ENCODE measurements at places on chromosomes 3 and 15.
A peak's percentile ranks its signal among the peaks of the same experiment; 100 is the strongest.

DNA sequence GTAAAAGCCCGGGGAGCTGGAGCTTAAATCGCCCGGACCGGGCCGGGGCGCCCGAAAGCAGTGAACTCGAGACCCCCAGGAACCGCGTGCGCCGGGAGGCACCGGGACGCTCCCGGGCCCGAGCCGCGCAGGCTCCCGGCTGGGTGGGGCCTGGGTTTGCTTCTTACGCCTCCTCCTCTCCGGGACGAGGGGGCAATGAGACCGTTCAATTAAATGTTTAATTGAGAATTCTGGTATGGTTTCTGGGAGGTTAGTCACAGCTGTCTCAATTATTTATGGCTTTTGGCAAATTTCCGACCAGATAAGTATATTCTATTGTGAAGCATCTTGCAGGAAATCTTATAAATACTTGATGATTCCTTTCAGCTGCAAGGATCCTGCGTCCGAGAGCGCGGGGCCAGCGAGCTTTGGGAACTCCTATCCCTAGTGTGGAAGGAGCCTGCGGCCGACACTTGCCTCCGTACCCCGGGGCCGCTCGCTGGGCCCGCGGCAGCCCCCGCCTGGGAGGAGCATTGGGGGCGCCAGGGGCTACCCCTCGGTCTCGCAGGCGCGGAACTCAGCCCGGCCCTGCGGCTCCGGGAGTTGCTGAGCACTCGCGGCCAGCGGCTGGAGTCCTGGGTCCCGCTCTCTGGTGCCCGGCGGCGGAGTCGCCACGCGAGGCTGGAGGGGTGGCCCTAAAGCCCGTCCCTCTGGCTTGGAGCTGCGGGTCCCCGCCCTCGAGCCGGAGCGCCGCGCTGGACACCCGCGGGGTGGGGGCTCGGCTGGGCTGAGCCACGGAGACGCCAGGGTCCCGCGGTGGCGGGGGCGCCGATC, 10.3 kb downstream of the ISL2 start:
- no peak for DNase-seq

DNA sequence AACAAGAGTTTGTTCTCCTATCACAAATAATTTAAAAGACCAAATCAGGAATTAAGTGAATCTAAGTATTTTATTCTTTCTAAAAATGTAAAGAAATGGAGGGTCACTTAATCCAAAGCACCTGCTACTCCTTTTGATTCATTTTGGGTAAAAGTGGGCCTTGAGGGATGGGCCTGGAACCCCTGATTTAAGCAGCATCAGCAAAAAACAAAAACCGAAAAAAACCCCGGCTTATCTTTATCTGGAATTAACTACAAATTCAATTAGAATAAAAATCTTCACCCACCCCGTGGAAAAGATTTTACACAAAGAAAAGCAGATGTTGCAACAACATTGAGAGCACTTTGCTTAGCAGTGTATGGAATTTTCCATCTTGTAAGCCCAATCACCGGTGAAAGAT, 1018.2 kb downstream of the MCTP2 start:
- DNase-seq: no peak

DNA sequence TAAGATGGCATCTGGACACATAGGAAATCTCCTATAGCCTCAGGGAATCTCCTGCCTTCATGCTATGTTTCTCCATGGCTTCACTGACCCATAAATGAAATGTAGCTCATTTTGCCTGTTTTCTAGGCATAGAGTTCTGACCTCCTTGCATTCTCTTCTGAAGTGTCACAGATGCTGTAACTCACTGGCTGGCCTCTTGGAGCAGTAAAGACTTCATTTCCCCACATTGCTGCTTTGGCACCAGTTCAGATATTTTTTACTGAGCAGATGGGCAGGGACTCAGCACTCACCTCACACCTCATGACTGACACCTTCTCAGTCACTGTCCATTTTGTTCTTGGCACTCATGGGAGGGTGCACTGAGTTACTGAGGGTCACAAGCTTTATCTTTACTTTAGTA, 286.7 kb upstream of the TGFBR2 start:
- DNase-seq: peak; percentile 9

DNA sequence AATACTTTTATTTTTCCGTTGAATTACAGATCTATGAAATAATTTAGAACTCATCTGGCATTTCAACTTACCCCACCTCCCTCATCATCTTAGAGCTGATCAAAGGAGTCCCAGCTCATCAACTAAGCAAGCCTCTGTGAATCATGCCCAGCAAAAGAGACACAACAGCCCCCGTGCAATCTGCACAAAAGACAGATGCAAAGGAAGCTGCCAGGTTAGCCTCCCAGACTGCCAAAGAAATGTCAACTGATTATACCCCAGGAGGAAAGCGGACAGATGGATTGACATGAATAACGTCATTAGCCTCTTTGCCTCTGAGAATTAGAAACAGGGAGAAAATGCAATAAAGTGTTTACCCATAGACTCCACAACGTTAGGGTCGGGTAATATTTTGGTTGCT, 75.0 kb downstream of the GABRB3 start:
- no peak for DNase-seq

DNA sequence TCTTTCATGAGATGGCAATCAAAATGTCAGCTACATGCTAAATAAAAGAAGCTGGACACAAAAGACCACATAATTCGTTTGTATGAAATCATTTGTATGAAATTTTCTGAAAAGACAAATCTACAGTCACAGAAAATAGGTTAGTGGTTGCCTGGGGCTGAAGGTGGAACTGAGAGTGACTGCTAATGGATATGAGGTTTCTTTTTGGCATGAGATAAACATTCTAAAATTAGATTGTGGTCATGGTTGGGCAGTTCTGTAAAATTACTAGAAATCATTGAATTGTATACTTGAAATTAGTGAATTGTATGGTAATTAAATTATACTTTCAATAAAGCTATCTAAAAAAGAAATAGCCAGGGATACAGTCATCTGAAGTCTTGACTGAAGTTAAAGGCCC, 2.7 kb upstream of the DMXL2 start:
- DNase-seq: no peak

DNA sequence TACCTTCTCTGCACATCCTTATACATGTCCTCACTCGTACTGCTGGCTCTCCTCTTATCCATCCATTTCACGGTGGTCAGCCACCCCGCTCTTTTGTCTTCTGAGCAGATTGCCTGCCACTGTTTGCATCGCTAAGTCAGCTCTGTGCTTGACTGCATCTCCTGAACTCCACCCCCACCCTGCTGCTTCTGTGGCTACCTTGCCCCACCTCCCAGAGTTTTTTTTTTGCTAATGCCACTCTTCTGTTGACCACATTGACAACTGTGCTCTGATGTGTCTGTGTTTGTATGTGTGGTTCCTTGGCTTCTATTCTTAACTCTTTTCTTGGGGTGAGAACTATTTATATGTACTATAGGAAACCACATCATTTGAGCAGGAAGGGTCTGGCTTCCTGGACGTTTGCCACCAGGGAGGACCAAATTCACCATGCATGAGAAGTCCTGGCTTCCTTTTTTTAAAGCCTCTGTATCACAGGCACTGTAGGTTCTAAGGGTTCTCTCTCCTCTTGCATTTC, 12.8 kb upstream of the MTMR10 start:
- no peak for DNase-seq

- DNase-seq: no peak
Observed at GRCh38 chr3:194204042-194204987, 68.4 kb downstream of the HES1 start.

DNA sequence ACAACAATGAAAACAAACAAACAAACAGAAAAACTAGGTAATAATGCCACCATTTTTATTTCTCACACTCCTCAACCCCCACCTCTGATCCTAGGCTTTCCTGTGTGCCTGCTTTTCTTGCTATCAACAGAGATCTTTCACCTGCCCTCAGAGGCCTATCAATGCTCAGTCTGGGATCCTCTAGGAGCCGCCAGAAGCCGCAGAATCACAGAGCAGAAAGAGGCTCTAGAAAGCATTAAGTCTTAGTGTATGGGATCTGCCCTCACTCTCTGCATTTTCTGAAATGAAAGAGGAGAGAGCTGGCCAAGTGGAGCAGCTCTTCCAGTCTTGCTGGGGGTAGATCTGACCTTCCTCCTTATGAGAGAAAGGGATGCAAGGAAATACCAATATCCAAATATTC, 306.8 kb downstream of the TUSC7 start:
- no peak for DNase-seq

GRCh38 chr3:195119461-195120266, 151.3 kb downstream of the XXYLT1 start:
- DNase-seq: no peak

DNA sequence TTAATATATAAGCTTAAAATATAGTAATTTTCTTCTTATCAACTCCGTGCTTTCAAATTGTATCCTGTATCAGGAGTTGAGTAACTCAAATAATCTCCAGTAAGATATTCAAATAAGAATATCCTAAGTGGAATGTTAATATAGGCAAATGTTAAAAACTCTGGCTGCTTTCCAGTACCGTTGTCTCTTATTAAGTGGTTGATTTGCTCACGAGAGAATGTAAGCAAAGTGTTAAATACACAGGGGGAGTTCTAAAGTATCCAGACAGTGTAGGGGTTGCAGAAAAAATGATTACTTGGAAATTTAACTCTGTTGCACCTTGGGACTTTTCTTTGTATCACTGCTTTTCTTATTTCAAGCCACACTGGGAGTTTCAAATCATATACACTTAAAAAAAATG, 478.9 kb upstream of the TBL1XR1 start:
- no peak for DNase-seq

- no peak for DNase-seq
Observed at GRCh38 chr3:101484805-101485620, 28.0 kb downstream of the SENP7 start.

- peak; percentile 46 for DNase-seq
Observed at GRCh38 chr3:14633819-14634424, 17.6 kb upstream of the CCDC174 start.

GRCh38 chr3:25173606-25174005, 254.5 kb upstream of the RARB start:
- no peak for DNase-seq

DNA sequence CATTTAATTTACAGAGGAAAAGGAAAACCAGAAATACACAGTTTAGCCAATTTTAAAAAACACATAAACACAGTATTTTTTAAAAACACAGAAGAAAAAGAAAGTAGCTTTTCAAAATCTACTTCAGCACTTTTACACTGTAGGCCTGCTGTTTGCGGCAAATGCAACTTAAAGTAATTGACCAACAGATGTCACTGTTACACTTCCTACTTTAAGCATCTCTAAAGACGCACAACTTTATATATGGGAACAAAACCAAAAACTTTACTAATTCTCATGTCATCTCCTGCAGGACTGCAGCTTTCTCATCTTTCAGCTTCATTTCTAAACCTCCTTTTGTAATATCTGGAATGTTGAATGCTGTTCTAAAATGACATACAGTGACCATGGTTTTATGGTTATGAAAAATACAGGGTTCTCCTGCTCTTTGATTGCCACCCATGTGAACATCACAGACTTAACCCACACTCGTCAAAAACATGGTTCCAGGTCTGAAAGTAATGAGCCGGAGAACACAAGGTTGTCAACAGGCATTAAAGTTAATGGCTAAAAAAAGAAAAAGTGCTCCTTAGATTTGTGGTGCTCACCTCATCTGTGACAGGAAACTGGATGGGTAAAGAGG, 107.9 kb downstream of the FMN1 start:
- DNase-seq: no peak

DNA sequence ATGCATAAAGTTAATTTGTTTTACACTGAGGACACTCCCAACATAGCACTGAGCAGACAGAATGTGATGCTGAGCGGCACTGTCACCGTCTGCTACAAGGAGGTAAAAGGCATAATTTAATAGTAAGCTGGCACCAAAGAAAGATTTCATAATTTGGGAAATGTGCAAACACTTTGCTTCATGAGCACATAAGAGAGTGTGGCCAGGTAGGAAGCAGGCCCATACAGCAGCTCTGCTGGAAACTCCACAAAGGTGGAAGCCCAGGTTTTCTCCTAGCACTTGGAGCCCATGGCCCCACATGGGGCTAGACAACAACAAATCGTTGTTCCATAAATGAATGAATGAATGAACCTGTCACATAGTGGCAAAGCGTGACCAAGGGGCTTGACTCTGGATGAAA, 68.5 kb upstream of the CACNA2D3 start:
- DNase-seq: no peak

GRCh38 chr15:82882273-82882928, 70.1 kb downstream of the HOMER2 start:
- no peak for DNase-seq

- no peak for DNase-seq
Observed at GRCh38 chr15:51128701-51129100, 34.0 kb upstream of the TNFAIP8L3 start.

GRCh38 chr3:169610888-169611291, 52.6 kb downstream of the MECOM start:
- DNase-seq: no peak

GRCh38 chr3:168453623-168454022, 357.9 kb upstream of the GOLIM4 start:
- no peak for DNase-seq

DNA sequence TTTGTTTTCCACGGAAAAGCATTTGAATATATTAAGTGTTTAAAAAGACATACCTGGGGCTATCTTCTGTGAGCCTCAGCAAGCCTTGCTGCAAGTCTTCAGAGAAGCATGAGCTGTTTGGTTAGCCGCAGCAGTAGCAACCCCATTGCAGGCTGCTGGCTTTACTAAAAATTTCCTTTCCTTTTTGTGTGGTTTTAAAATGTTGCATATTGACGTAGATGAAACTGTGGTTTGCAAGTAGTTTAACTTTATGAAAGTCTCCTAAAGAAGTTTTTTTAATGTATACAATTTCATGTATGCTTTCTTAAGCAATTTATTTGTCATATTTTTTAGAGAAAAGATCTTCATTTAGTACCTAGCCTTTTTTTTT, at the start of gene GPR171:
Gene GPR171 (minus strand): TSS at position 166 of the 370 bp plus-strand sequence. CDS start 3,830 bp downstream, outside the sequence.
- DNase-seq: peak; percentile 58

DNA sequence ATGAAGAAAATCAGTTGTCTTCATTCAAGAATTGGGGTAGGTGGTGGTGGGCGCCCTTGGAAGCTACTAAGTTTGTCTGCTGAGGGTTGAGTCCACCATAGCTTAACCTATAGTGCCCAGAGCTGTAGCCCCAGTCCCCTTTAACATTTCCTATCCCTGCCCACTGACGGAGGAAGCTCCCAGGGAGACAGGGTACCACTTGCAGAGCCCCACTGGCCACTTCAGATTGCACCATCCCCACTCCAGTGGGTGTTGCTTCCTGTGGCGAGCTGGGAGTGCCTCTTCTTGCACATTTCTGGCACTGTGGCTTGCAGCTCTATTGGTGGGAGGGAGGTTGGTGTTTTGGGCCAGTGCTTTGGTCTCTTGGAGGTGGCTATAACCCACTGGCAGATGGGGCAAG, 2.7 kb downstream of the PXYLP1 start:
- no peak for DNase-seq

DNA sequence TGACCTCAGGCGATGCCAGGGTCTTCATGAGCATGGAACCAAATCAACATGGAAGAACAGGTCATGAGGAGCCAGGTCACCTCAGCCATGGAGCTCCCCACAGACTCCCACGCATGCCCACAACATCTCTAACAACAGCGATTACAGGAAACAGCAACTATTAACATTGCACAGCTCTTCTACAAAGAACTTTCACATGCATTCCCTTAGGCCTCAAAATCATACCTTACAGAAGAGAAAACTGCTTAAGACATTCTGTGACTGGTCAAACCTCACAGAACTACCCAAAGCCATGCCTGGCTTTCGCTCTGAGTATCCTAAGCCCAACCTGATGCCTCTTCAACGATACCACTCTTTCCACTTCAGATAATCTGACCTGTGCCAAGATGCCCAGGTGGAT, 117.8 kb downstream of the OXNAD1 start:
- no peak for DNase-seq
